NCI-H1694 treated with DMSO at 0.1 percent for 48 hours (cell line): ENCODE measurements at places on chromosomes 1 and 21.

- DNase-seq = no peak
Measured at GRCh38 chr1:145891143-145891542, 5.5 kb upstream of the ANKRD35 start.

GRCh38 chr1:183331091-183331742 is 87.0 kb downstream of the NMNAT2 start:
- peak; percentile 15 for DNase-seq

GRCh38 chr21:30072496-30072895 is 94.1 kb downstream of the CLDN17 start:
- DNase-seq = no peak

- DNase-seq = no peak
Measured at GRCh38 chr1:200739702-200740570, 1.2 kb downstream of the CAMSAP2 start.

GRCh38 chr1:163472651-163473248 is 151.0 kb downstream of the NUF2 start:
- no peak for DNase-seq

DNA sequence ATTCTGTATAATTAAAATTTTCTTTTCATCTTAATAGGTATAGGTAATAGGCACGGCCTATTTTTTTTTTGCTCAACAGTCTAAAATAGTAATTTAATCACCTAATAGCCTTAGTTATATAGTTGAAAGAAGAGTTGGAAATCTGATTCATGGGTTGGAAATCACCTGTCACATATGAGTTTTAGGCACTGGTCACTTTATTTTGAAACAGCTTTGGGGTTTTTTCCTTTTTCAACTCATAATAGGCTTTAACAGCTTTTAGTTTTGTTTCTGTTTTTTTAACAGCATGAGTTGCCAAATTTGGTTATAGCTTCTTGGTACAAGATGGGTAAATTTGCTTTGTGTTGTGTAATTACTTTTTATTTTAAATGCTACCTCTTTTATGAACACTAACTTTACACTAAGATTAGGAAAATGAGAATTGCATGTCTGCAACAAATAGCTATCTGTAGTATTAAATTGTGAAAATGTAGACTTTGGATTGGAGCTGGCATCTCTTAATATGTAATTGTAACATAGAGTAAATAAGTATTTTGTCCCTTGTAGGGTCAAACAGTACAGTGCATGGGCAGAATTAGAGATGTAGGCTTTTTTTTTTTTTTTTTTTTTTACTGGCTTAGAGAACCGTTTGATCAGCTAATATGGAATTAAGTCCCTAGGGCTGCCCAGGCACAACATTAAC is 109.8 kb downstream of the OSBPL9 start:
- DNase-seq = no peak

- no peak for DNase-seq
Measured at GRCh38 chr1:173048621-173049321, 2.0 kb downstream of the TNFSF18 start.

DNA sequence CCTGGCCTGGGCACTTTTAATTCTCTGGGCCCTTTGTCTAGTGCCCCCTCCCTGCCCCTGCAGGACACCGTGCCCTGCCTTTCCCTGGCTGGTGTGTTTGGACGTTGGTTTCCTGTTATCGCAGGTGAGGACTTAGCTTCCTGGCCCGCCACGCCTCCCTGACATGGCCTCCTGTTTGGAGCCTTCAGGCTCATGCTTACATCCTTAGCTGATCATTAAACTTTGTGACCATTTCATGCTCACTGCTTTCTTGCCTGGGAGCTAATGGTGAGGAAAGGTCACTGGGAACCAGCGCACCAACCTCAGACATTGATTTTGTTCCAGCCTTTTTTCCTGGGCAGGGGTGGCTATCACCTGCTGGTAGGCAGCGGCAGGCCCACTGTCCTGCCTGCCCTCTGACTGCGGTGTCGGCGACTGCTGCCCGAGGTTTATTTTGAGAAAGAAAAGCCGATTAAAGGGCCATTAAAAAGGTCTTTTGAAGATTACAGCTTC is 3.7 kb downstream of the PFKL start:
- no peak for DNase-seq

GRCh38 chr1:30103708-30104411 is 619.5 kb downstream of the MATN1 start:
- DNase-seq = no peak

GRCh38 chr1:15808955-15809354 is 1.5 kb upstream of the UQCRHL start:
- no peak for DNase-seq

- no peak for DNase-seq
Measured at GRCh38 chr1:244054924-244055263, 3.8 kb downstream of the ZBTB18 start.

- no peak for DNase-seq
Measured at GRCh38 chr1:16921391-16922185, at the start of gene CROCC. Gene CROCC (plus strand): TSS chr1:16921931. CDS start chr1:16922019, 88 bp downstream.

- peak; percentile 58 for DNase-seq
Measured at GRCh38 chr1:183262628-183263200, 76.7 kb downstream of the LAMC2 start.

GRCh38 chr21:29630441-29630840 is 309.4 kb downstream of the GRIK1 start:
- no peak for DNase-seq

- no peak for DNase-seq
Measured at GRCh38 chr1:246698466-246699094, 25.6 kb upstream of the SCCPDH start.

DNA sequence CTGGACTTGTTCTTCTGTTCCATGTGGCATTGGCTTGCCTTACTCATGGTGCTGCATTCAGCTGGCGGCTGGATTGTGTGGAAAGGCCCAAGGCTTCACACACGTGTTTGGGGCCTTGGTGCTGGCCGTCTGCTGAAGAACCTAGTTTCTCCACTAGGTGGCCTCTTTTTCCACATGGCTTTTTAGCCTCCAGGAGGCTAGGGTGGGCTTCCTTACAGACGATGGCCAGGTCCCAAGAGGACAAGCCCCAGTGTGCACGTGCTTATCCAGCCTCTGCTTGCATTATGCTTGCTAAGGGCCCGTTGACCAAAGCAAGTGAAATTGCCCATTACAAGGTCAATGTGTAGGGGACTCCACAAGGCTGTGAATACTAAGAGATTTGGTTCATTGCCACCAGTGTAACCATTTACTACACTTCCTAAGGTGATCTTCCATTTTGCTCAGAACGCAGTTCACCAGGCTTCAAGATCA is 47.5 kb upstream of the FOXO6 start:
- no peak for DNase-seq

GRCh38 chr1:14836426-14837140 is 238.1 kb downstream of the KAZN start:
- no peak for DNase-seq

DNA sequence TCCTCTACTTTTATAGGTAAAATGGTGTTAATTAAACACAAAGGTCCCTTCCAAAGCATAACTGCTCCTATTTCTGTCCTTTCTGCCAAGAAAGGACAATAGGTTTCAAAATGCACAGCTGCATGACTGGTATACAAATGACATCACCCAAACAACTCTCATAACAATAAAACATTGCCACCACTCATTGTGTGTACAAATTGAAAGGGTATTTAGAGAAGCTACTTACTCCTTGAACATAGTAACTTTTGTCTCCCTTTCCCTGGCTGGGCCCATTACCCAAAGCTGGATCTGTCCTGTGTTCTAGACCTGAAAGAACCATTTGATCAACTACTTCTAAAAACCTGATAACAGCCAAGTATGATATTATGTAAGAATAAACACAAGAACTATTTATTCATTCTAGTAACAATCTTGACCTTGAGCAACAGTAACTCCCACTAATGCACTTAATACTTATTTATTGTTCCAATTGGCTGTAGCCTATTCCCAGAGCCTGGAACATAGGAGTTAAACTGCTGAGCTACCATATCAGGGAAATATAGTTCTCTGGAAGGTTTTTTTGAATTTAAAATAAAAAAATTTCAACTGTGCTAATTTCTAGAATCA is 38.2 kb downstream of the TTLL7 start:
- no peak for DNase-seq

DNA sequence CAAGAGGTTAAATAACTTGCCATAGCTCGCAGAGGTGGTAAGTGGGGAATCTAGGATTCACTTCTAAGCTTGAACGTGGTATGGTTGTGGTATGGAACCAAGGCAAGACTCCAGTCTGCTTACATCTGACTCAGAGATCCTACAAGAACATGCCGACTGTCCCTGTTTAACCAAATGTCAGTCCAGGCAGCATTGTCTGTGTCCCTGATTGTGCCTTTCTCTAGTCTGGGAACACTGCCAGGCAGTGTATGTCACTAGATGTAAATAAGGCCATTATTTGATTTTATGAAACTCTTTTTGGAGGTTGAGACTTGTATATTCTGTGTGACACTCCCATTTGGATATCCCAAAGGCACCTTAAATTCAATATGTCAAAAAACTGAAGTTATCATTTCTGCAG is 96.0 kb downstream of the NOS1AP start:
- DNase-seq = peak; percentile 39

- DNase-seq = no peak
Measured at GRCh38 chr21:33259995-33260394, 6.2 kb upstream of the IL10RB start.

DNA sequence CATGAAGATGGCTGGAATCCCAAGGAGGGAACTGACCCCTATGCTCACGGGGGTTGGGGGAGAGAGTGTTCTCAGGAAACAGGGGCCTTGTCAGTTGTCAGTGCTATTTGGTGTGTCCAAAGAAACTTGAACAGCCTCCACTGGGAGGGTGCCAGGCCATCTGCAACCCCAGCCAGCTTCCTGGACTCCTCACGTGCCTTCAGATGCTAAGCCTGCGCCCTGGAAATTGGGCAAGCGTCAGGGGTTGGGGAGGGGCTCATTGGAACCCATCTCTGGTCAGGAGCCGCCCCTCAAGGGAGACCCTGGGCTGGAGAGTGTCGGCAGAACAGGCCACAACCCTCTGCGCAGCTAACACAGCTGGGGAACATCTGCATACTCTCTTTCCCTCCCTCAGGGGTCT is 13.1 kb upstream of the LHX4 start:
- no peak for DNase-seq
